H9 (cell line): ENCODE measurements at places on chromosomes 1 and 21. TPM values are rescaled to one million over a fixed set of nuclear protein-coding genes. Genes with fewer than 3 reads are reported as not detected.

DNA sequence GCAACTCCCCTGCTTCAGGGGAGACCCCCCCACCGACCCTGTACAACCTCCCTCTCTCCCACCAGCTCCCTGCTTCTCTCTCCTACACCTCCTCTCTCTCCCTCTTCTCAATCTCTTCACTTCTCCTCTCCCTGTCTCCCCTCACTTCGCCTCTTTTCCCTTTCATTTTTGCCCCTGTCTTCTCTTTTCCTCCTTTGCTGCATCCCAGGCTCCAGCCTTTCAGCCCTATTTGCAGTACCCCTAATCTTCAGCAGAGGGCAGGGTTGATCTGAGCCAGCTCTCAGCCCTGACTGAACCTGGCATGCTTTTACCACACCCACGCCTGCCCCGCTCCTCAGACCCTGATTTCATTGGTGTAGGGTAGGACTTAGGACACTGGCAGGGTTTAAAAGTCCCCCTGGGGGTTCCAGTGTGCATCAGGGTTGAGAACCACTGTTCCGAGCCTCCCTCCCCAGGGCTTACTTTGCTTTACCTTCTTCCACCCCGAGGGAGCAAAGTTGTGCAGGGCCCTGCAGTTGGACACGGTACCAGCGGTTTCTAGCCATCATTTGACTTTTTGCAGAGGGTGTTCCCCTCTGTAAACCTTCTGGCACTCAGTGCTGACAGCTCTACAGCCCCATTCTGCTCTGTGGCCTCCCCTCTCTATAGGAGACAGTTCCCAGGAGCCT is 67.3 kb upstream of the CNTN2 start:
- peak; percentile 76 for DNase-seq

- DNase-seq, result no peak
Observed at GRCh38 chr1:21435646-21436487, 4.1 kb upstream of the NBPF3 start.

DNA sequence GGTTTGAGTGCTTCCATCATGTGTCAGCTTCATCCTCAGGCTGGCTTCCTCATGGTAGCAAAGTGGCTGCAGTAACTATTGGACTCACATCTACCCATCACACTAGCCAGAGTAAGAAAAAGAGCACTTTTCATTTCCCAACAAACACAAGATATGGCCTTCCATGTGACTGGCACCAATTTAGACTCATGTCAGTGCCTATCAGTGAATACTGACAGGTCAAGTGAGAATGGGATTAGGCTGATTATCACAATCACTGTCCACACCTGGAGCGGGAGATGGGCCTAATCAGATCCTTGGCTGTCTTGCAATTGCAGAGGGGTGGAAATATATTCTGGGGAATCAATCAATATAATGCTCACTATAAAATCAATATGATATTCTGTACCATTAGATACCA is 2.9 kb upstream of the RABGAP1L start:
- DNase-seq, result no peak

GRCh38 chr1:27154469-27154990 is 395 bp downstream of the SLC9A1 start:
- DNase-seq, result no peak

DNA sequence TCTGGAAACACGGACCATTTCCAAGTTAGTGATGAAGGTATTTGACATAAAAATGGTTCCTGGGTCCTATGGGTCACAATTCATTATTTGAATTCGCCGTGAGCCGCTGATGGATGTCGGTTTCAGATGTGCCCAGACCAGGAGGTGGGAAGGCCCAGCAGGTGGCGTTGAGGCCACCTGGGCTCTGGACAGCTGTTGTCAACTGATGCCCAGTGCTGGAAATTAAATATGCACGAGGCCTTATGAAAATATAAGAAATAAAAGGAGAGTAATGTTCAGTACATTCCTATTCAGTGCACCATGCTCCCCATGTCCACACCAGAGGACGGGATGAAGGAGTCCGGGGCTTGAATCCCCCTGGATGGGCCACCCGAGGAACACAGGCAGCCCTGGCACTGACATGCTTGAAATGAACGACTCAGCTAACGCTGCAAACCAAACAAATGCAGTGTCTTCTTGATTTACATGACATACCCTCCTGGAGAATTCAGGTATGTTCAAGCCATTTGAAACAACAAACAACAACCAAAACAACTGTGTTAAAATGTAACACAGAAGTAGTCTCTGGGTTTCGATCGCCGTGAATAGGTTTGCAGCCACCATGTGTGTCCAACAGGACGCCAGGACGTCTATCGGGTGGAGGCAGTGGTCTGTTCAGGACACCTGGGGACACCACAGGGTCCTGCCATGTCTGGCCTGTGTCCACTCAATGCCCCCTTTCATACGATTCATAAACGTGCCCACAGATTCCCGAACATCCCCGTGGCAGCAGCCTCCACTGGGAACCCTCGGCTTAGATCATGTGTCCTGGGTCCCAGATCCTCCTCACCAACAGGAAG is 6.1 kb downstream of the TFF3 start:
- no peak for DNase-seq

The HSPG2 gene
- total RNA-seq, result 80.8 and 90.0 TPM in 2 replicates

- no peak for DNase-seq
Observed at GRCh38 chr21:32529679-32530078, 55.6 kb downstream of the TCP10L start.

- no peak for DNase-seq
Observed at GRCh38 chr1:35574125-35574654, 1.1 kb downstream of the TFAP2E start.

GRCh38 chr1:71081697-71082080 is 854 bp upstream of the ZRANB2 start:
- DNase-seq, result no peak

The LAD1 gene
- 29.0 and 30.1 TPM in 2 replicates for total RNA-seq

The CFAP74 gene
- 0.28 and 0.44 TPM in 2 replicates for total RNA-seq

The LCE2C gene
- total RNA-seq, result not detected in 2 replicates

DNA sequence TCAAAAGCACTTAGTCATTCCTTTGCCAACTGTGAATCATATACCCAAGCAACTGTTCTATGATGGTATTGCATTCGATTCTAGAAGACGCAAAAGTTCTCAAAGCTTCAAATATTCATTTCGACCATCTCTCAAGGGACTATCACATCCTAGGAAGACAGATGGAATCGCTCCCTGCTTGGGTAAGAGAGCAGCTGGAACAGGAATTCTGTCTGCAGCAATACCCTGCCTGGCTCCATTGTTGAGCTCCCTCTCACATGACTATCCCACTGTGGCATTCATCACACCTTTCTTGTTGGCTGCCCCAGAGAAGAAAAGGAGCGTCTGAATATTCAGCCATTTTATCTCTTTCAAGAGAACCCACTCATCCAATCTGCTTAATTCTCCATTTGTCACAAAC is 397.7 kb downstream of the NTNG1 start:
- no peak for DNase-seq

- no peak for DNase-seq
Observed at GRCh38 chr1:203327684-203328457, 22.6 kb downstream of the BTG2 start.

GRCh38 chr1:74697832-74698231 is 24.2 kb upstream of the ERICH3 start:
- DNase-seq, result no peak

The TMOD4 gene
- total RNA-seq, result 0.42 and 1.6 TPM in 2 replicates

DNA sequence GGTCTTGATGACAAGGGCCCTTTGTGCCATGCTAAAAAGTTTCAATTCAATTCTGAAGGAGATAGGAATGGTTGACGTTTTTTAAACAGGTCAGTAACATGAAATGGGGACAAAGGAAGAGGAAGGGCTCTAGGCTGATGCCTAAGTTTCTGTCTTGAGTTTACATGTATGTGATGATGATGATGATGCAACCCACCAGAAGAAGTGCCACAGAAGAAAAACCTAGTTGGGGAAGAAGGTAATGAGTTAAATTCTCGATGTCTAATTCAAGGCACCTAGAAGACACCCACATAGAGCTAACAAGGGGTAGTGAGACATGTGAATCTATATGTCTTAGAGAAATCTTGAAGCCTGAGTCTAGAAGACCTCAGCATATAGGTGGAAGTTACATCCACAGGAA is 44.4 kb upstream of the ATP1A1 start:
- no peak for DNase-seq

The SLAMF9 gene
- not detected in 2 replicates for total RNA-seq

DNA sequence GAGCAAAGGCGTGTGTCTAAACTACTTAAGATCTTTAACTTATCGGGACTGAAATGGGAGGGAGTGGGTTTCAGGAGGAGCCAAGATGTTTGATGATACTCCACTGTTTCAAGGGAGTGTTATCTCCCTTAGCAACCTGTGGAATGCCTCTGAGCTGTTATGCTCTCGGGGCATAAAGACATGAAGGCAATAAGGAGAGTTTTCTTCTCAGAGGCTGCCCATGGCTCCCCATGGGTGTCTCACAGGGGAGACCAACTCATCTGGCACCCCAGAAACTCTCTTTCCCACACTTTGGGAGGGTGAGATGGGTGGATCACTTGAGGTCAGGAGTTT is 130.0 kb downstream of the LIPI start:
- DNase-seq, result no peak

The PRKAA2 gene
- total RNA-seq, result 3.9 and 4.0 TPM in 2 replicates

- DNase-seq, result peak; percentile 62
Observed at GRCh38 chr1:6141592-6141991, 38.5 kb downstream of the CHD5 start.

The KRTAP21-2 gene
- total RNA-seq, result not detected in 2 replicates

GRCh38 chr1:78075621-78076020 is 29.9 kb downstream of the GIPC2 start:
- DNase-seq, result no peak

- DNase-seq, result no peak
Observed at GRCh38 chr1:111961773-111962565, 27.5 kb downstream of the KCND3 start.

DNA sequence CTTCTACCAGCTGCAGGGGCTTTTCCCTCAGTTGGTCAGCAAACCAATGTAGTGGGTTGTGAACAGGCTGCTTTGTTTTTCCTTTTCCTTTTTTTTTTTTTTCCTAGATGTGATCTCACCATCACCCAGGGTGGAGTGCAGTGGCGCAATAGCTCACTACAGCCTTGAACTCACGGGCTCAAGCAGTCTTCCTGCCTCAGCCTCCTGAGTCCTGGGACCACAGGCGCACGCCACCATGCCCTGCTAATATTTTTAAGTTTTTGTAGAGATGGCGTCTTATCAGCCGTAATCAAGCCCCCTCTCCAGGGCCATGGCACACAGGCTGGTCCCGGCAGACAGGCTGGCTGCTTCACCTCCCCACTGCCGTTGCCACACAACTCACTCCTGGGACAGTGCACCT is 3.4 kb upstream of the TRIM11 start:
- no peak for DNase-seq

GRCh38 chr1:92365378-92366039 is 66.7 kb downstream of the RPAP2 start:
- DNase-seq, result no peak
